Stimulated activated CD4-positive, alpha-beta T cell treated with anti-CD3 and anti-CD28 coated beads, Interleukin-4, amount 100 ng/mL, for 24 hours (primary cell): ENCODE measurements at places on chromosomes 7 and 10.

GRCh38 chr7:20019757-20020432 lies 197.3 kb downstream of the MACC1 start:
- DNase-seq = no peak

DNA sequence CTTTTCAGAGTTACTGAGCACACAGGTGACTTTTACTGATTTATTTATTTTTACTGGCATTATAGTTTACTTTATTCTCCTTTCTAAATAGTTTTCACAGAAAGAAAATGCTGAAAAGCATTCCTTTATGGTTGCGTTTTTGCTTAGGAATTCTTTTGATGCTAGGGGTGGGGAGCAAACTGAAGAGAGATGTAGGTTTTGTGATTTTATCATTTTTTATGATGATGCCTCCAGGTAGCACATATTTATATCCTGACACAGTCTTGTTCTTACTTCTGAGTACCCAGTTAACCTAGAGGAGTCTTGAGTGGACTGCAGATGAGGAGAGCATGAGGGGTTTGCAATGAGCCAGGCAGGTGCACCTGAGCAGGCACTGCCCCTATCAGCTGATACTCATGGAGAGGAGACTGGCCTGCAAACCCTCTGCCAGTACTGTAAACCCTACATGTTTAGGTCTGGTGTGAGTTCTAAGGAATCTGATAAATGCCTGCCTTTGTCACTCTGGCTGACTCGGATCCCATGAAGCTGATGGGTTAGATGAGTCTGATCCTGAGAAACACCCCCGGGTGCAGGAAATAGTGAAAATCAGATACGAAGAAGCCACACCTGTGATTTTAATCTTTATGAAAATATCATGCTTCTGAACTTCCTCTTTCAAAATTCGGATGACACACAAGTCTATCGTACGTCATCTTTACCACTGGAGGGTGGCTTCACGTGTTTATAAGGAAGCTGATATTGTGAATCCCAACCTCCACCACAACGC lies 302.9 kb downstream of the WDR37 start:
- peak; percentile 15 for DNase-seq

GRCh38 chr10:86968994-86969355 lies 693 bp downstream of the ADIRF start:
- no peak for DNase-seq

GRCh38 chr7:130822642-130823041 lies 88.6 kb upstream of the KLF14 start:
- no peak for DNase-seq

DNA sequence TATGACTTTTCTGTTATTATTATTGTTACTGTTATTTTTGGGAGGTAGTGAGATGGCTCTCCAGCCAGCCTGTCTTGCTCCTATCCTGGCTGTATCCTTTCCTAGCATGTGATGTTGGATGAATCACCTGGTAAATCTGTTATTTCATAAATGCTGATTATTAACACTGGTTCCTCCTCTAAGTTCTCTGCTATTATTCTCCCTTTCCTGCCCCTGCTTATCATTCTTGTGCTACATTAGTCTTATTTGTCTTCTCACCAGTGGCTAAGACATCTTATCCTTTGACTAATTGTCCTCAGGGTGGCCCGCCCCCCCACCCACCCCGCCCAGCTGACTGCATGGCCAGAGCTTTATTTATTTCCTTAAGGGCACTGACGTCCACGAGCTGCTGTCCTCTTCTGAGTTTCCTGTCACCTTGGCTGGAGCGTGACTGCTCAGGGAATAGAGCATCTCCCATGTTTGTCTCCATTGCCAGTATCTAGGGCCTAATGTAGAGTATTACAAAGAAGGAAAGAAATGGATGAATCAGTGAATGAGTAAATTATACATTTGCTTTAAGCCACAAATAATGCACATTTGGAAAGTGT lies 110.1 kb upstream of the KLF6 start:
- no peak for DNase-seq

DNA sequence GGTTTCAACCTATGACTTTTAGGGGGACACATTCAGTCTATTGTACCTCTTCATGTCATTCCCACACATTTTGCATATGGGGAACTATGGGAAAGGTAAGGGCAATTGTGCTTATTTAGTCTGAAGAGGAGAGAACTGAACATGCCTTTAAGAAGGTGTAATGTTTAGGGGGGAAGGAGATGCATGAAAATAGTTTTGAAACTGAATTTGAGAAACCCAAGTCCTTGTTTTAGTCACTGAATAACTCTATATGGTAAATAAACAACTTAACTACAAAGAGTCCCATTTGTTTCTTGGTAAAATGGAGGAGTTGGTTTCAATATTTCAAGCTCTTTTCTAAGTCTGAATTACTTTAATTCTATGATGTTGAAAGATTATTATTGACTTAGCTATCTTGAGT lies 166.1 kb downstream of the DNAJB9 start:
- no peak for DNase-seq

DNA sequence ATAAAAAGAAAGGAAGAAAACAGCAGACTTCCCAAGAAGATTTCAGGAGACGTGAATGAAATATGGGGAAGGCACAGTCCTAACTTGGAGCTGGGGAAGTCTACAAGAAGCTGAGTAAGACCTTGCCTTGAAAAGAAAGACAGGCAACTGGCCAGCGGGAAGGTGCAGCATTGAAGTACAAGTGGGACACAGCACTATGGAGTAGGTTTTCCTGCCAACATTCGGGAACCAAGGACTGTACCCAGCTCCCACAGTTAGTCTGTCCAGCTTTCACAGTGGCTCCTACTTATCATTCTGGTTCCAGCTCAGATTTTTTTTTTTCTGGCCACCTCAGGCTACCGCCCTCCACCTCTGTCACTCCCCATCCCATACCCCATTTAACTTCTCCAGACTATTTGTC lies 10.0 kb downstream of the HPS1 start:
- DNase-seq = no peak

GRCh38 chr7:71843676-71844075 lies 568.5 kb downstream of the CALN1 start:
- no peak for DNase-seq

DNA sequence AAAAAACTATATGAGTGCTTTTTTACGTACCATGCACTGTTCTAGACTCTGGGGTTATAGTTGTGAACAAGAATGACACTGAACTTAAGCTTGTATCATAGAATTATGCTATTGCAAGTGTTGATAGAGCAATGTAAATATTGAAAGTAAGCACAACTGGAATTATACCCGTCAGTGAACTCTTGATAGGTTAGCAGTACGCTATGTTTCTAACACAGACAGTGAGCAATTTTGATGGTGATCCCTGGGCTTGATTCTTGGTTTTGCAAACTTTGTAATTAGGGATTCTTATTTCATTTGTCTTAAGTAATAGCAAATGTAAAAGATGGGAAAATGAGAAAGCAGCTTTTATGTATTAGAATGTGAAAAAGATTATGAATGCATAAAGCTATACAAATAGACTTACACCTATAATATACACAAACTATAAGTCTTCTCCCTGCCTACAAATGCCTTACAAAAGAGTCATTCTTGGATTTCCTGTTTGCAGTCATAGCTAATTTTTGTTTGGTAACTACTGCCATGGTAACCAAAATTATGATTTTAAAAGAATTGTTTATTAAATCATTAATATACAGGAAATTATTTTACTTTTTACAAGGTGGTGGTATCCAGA lies 6.7 kb downstream of the TES start:
- DNase-seq = no peak

DNA sequence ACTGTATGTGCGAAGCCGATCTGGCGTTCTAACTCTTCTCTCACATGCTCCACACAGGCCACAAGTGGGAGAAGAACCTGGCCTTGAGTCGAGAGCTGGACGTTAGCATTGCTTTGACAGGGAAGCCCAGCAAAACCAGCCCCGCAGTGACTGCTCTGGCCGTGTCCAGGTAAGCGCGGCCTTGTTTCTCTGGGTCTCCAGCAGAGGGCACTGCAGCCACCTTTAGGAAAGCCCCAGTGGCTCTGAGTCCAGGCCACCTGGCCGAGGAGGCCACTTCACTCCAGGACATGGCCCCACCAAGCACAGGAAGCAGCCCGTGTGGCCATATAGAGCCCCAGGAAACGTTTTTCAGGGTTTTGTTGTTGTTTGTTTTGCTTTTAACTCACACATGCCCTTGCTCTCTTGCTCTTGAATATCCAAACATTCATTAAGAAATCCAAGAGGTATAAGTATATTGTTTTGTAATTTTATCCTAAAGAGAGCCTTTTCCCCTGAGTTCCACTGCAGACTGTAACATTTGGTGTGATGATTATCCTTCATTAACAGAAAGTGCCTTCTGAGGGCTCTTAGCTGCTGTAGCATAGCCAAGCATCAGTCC lies 41.8 kb upstream of the LRRC18 start:
- peak; percentile 18 for DNase-seq

- DNase-seq = no peak
These were observed 97.7 kb downstream of the HTR5A start for GRCh38 chr7:155167706-155168365.

- DNase-seq = no peak
These were observed 33.5 kb downstream of the HYCC1 start for GRCh38 chr7:22980422-22980821.

DNA sequence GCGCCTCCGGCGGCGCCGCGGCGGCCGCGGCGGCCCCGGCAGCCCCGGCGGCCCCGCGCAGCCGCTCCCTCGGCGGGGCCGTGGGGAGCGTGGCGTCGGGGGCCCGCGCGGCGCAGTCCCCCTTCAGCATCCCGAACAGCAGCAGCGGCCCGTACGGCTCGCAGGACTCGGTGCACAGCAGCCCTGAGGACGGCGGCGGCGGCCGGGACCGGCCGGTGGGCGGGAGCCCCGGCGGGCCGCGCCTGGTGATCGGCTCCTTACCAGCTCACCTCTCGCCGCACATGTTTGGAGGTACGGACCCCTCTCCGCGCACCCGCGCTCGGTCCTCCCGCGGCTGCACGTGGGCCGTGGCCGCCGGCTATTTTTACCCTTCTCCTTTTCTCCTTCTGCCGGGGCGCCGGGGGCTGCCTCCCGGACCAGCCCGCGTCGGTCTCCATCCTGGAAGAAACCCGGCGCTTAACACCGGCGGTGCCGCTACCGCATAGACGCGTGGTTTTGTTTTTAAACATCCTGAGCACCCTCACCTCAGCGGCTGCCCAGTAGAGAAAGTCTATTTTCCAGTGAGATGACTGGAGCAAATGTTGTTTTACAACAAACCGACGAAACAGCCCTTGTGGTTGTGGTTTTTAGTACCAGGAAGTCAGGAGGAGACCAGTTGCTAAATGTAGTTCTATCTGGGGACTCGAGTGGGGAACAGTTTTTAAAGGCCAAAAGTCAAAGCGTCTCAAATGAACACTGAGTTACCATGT lies 1.3 kb downstream of the ZNRF2 start:
- DNase-seq = peak; percentile 64

DNA sequence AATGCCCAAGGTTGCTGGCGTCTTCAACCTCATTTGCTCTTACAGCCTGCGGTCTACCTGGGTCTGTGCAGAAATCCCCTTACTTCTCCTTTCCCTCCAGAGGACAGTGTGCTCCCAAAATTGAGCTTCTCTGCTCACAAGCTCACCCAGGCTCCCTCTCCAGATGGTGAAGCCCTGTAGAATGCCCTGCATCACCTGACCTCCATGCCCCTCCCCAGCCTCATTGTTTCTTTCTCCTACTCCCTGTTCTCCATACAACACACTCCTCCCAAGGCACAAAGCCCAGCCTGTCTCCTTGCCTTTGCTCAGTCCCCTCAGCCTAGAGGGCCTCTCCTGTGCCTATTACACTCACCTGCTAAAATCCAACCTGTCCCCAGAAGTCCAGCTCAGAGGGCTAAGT lies 3.5 kb downstream of the CRHR2 start:
- no peak for DNase-seq

GRCh38 chr10:49144058-49144720 lies 10.4 kb upstream of the FAM170B start:
- no peak for DNase-seq

- no peak for DNase-seq
These were observed 67.2 kb downstream of the RABGEF1 start for GRCh38 chr7:66807736-66808135.

- no peak for DNase-seq
These were observed 27.0 kb downstream of the MMD2 start for GRCh38 chr7:4931943-4932342.

- DNase-seq = no peak
These were observed 21.0 kb upstream of the EIF5AL1 start for GRCh38 chr10:79491143-79491835.

DNA sequence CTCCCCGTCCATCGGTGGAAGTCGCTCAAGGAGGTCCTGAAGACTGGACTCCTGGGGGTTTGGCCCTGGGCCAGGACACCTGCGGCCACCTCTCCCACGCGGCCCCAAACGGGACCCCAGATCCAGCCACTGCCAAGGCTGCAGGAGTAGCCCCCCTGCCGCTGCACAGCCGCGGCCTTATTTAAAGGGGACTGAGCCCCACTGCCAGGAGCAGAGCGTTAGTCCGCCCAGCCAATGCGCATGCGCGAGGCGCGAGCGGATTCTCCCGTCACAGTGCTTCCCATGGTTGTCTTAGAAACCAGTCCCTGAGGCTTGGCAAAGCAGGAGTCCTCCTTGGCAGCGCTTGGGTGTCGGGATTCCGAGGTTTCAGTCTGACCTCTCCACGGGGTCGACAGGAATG lies 320.0 kb downstream of the ZNF716 start:
- no peak for DNase-seq

- no peak for DNase-seq
These were observed 89.4 kb upstream of the MYL10 start for GRCh38 chr7:101718363-101719122.

DNA sequence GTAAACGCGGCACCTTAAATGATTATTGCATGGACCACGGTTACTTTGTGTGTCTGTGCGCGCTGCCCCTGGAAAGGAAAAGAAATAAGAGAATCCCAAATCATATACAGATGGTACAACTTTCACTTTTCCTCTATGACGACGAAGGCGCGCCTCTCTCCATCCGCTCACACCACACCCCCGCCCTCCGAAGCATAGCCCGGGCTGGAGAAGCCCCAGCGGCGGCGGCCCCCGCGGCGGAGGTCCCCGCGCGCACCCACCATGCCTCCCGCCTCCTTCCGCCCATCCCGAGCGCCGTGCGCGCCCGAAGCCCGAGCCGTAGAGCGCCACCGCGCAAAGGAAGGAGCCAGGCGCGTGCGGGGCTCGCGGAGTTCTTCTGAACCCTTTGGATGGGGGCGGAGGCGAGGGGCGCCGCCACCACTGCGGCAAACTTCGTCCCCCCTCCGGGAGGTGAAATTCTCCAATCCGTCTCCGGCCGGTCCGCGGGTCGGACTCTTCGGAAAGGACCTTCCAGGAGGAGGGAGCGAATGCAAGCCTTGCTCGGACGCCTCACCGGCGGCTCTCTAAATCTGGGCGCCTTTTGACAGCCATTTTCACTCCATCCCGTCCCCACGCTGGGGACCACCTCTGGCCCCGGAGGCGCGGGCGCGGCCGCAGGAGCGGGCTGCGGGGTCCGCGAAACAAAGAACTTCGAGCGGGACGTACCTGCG lies 588 bp downstream of the GLI3 start:
- DNase-seq = no peak

DNA sequence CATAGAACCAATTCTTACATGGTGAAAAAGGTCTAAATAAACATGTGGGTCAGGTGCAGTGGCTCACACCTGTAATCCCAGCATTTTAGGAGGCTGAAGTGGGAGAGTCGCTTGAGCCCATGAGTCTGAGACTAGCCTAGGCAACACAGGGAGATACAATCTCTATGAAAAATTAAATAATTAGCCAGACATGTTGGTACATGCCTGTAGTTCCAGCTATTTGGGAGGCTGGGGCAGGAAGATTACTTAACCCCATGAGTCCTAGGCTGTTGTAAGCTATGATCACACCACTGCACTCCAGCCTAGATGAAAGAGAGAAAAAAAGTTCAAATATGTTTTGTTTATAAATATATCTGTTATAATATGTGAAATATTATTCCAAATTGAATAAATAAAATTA lies 643.6 kb downstream of the IPMK start:
- DNase-seq = no peak

GRCh38 chr7:24038993-24039392 lies 245.0 kb upstream of the NPY start:
- no peak for DNase-seq
